CD4-positive, alpha-beta T cell treated with Interferon alpha-2 for 1 hour (primary cell): ENCODE measurements at places on chromosomes 4 and X.

- DNase-seq: no peak
These were observed 6.3 kb downstream of the CA5B start for GRCh38 chrX:15744181-15744867.

DNA sequence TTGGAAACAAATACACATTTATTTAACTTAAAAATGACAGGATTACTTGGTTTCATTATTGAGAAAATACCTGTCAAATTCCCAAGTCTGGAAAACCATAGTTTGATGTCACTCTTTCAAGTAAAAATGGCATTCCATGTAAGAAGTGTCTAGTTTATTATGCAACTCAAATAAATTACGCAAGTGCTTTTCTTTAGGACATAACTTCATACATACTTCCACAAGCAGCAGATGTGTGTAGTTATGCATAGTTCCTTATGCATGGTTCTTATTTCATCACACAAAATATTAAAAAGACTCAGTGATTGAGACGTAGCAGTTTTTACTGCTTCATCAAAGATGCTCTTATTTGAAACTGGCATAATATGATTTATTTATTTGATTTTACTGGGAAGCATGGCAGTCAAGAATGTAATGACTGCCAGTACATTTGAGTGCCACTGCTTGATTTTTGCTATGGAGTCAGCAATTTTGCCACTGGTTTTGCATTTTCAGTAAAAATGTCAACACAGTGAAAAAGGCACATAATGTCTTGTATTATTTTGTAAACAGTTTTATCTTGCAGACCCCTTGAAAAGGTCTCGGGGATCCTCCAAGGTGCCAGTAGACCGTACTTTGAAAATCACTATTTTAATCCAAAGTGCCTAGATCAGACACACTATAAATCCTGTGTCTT, 62.1 kb downstream of the CLCN3 start:
- no peak for DNase-seq

- DNase-seq: peak; percentile 65
These were observed 11.6 kb downstream of the PDZD4 start for GRCh38 chrX:153818571-153819383.

DNA sequence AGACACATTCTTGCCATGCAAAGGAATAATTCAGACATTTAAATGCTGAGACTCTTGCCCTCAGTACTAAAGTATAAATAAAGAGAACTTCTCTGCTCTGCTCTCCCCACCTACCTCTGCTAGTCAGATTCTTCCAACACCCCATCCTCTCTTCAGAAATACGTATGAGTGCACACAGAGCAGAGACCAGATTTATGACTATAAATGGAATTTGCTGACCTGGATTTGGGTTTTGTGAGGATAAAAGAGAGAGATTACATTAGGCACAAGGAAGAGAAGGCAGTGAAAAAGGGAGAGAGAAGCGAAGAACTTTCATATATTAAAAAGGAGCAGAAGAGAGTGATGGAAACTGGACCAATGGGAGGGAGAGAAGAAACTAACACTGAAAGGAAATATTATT, 87.6 kb upstream of the EXOC1L start:
- DNase-seq: no peak

- no peak for DNase-seq
These were observed 61.6 kb upstream of the GYPA start for GRCh38 chr4:144202081-144202480.
